AG04449 (cell line): ENCODE measurements at places on chromosomes 4 and X.

DNA sequence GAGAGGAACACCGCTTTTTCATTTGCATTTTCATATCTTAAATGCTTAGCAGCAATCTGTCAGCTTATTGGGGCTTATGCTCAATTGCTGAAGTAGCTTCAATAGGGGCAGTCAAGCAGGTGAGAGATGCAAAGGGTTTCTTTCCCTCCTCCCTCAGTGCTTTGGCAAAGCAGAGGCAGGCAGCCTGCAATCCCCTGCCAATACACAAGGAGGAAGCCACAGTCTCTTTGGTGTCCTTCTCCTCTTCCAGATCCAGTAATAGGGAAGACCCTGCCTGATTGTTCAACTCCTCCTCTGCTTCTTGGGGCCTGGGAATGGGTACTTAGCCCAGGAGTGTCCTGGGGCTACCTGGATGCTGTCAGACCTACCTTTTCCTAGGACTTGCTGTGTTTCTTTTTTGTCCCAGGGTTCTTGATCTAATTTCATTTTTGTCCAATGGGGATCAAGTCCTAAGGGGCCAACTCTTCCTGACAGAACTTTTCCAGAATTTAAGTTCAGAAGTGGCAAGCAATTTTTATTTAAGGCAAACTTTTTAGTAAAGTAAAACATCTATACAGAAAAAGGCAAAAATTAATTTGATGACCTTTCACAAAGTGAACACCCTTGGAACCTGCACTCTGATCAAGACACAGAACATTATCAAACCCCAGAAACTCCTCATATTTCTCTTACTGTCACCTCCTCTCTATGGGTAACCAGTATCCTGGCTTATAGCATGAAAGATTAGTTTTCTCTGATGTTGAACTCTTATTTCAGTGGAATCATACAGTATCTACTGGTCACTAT, 260.3 kb downstream of the PPP3CA start:
- no peak for DNase-seq

DNA sequence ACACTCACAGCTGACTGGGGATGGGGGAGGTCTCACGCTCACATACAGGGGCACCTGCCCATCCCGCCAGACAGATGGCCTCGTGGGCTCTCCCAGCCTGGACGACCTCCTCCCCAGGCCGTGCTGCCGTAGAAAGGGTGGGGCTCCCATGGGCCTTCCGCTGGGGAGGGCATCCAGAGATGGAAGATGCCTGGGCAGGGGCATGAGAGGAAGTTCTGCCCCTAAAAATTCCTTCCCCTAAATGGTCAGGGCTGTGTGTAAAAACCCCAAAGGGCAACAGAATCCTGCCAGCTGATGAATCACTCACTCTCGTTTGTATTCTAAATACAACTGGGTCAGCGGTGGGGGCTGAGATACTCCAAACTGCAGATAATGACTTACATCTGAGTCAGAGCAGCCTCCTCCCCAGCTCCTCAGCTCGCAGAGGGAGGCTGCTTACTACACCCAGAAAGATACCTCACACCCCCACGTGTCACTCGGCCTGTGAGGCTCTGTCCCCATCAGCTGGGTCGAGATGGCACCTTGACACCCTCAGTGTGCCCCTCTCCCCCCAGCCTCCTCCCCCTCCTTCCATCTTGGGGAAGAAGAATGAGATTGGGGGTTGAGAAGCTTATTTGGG, 10.1 kb downstream of the WDR1 start:
- DNase-seq: peak; percentile 93

DNA sequence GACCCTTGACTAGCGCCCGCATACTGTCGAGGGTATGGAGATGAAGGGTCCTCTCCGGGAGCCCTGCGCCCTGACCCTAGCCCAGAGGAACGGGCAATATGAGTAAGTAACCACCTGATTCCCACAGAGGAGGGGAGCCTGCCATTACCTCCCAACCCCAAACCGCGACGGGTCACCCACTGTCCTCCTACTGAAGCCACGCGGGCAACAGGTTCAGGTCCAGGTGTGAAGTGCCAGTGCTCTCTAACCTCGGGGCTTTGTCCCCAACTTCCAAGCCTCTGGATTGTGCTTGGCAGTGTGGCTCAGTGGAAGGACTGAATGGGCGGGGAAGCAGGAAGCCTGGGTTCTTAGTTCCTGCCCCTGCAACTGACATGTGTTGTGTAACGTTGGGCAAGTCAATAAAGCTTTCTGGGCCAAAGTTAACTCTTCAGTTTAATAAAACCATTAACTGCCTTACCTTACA, 694 bp downstream of the OCRL start:
- DNase-seq: no peak

DNA sequence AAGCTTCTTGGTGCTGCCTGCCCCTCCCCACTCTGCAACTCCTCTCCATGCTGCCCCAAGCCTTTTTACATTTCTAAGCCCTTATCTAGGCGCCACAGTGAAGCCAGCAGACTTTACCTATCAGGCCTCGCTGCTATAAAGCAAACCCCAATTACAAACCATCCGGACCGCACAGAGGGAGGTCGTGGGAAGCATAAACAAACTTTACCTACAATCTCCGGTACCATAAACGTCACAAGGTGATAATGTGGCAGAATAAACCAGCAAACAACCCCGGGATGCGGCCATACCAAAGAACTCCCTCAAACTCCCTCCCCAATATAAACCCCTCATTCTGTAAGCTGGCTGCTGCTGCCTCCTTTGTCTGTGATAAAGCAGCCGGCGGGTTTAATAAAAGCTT, 54.0 kb upstream of the ZCCHC13 start:
- DNase-seq: no peak

DNA sequence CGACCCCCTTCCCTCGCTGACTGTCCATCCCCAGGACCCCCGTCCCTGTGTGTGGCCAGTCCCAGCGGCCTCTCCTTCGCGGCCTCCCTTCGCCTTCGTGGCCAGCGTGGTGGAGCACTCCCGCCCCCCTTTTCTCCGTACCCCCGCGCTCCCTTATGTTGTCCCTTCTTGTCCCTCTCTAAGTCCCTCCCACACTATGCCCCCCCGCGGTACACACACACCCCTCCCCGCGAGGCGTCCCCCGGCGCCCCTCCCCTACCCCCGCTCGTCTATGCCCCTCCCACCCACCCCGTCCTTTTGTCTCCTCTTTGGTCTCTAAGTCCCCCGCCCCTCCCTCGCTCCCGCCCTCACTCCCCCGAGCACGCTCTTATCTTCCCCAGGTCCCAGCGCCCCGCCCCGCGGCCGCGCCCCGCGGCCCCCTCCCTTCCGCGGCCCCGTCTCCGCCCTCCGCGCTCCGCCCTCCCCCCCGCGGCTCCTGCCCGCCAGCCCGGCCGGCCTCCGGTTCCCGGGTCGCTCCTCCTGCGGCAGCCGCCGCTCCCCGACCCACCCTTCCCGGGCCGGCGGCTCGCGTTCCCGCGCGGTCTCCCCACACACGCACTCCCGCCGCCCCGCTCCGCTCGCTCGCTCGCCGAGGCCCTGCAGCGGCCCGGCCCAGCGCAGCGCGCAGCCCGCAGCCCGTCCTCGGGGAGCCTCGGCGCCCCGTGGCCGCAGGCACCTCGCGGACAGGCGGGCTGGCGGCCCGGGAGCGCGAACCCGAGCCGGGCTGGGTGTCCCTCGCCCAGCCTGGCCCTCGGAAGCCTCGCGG, 26.3 kb downstream of the UTP14A start:
- peak; percentile 37 for DNase-seq

DNA sequence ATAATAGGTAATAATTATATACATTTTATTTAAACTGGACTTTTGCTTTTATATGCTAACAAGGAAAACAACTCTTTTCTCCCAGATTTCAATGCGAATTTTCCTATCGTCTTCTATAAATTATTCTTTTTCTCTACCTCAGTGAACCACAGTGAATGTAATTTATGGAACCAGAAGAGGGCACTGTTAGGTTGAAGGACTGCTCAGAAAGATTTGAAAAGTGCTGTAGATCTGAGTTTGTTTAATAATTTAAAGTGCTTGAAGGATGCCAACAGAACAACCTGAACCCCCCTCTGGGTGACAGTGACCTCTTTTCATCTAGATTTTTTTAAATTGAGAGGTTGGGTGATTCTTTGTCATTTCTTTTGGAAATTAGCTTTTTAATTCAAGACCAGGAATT, 54.9 kb downstream of the PHOX2B start:
- DNase-seq: no peak
